ENCODE measurements at places on chromosomes 7 and 10.

- DNase-seq = no peak
Measured at GRCh38 chr7:1085910-1086421, 1.9 kb upstream of the GPER1 start.

- DNase-seq = no peak
Measured at GRCh38 chr10:54708021-54708420, 93.0 kb downstream of the PCDH15 start.

GRCh38 chr7:115005953-115006352 lies 84.1 kb downstream of the MDFIC start:
- no peak for DNase-seq

DNA sequence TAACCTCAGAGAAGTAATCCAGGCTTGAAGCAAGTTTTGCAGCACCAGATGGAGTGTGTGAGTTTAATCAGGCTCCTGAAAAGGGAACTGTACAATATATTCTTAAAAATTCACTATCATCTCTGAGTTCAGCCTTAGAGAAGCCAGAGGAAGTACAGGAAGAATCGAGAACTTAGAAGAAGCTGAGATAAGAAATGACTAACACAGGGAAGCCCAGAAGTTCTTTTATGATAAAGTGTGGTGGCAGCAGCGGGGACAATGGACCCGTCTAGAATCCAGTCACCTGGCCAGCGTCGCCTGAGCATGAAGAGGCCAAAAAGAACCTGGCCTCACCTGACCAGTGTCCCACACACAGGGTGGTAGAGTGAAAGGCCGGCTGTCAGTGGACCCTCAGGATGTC lies 161.0 kb downstream of the USP6NL start:
- DNase-seq = no peak

DNA sequence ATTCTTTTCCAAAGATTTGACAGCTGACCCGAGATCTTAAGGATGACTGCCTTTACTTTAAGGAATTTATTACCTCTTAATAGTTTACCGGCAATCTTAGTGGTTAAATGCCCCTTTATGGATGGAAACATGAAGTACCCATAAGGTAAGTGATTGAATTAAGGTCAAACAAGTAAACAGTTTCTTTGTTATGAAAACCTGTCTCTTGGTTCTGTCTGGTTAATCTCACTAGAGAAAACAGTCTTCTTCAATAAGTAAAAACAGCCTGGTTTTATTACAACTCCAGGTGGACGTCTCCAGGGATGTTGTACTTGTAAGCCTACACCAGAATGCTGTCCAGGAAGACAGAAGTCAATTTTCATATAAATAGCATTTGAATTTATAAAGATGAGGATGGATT lies 161.8 kb upstream of the MTPN start:
- DNase-seq = no peak

DNA sequence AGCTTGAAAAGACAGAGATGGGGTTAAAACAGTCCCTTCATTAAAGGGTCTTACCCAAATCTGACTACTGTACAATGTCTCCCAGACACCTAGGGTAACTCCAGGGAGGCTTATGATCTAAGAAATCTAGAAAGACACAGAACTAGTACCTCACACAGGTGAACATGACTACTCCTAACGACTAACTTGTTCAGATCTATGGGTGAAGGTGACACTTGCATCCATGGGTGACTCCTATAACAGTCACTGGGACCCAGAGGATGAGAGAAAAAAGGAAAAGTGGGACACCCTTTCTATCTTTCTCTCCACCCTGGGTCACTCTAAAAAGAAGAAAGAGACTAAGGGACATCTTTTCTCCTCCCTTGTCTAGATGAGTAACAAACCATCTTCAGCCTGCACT lies 19.2 kb downstream of the AKR1C8 start:
- no peak for DNase-seq

GRCh38 chr10:22712211-22712955 lies 2.0 kb downstream of the PIP4K2A start:
- no peak for DNase-seq

- DNase-seq = no peak
Measured at GRCh38 chr7:20799566-20800366, 13.1 kb upstream of the SP8 start.

DNA sequence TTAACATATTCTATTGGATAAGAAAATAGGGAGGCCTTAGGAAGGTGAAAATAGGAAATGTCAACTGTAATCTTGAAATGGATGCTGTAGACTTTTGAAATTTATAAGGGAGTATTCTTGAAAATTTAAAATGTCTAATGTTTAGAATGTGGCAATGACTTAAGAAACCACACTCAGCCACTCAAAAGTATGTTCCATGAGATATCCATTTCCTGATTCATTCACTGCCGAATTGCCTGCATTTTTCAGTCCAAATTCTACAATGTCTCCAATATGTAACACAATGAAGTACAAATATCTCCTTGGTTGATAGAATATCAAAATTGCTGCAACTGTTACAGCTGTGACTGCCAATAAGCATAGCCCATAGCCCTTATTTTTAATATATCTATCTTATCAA lies 25.9 kb downstream of the PRKG1 start:
- no peak for DNase-seq

DNA sequence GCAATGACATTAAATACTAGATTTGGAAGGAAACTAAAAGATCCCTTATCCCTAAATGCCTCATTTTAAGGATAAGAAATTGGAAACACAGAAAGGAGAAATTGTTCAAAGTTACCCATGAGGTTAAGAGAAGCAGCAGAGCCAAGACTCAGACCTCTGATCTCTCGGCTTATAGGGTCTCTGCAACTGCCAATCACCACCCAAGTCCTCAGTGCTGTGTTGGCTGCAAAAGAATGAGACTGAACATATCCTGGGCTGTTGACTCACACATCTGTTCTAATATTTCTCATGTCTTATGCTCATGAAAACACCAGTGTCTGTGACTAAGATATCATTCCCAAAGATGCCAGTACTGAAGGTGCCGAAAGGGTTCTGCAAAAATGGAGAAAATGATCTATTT lies 153.3 kb downstream of the XPNPEP1 start:
- DNase-seq = no peak

- no peak for DNase-seq
Measured at GRCh38 chr10:79155301-79156081, 86.7 kb downstream of the ZMIZ1 start.

DNA sequence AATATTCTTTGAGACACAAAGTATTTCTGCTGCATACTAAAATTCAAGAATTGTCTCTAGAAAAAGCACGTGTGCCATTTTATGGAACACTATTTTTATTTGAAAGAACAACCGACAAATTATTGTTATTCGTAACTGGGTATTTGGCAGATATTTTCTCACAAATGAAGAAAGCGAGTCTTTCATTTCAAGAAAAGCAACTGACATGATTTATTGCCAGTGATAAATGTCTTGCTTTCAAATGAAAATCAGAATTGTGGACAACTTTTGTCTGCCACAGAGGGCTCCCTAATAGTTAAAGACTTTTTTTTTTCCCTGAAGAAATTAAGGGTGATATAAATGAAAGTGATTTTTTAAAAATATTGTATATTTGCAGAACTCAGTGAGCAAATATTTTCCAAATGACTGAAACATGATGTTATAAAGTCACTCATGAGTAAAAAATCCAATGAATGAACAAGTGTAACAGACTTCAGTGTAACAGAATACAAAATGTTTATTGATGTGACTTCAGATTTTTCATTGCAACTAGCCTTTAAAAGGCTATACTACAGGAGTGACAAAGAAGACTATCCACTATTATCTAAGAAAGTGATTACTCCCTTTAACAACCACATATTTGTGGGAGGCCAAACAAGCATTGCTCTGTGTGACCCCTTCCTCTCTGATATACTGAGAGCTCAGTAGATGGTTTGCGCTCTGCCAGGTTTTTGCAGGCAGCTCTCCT lies 49.0 kb upstream of the SEMA3E start:
- no peak for DNase-seq

DNA sequence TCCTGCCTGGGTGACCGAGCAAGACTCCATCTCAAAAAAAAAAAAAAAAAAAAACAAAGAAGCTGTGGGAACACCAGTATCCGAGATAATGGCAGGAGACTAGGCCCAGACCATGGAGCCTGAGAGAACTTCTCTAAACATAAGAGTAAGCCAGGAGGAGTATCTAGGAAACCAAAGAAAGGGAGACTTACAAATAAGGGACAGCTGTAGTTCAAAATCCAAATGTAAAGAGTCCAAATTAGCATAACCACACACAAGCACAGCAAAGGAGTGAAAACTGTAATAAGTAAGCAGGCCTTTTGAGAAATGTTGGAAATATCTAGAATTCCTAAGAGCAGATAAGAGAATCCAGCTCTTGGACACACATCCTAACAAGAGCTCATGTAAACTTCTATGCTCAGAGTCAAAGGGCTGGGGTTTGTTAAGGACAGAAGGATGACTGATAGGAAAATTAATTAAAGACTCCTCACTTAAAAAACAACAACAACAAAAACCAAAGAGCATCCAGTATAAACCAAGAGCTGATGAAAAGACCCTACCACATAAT lies 15.8 kb downstream of the ZNF25 start:
- DNase-seq = no peak

GRCh38 chr7:154858836-154859537 lies 143.9 kb downstream of the PAXIP1 start:
- no peak for DNase-seq

GRCh38 chr7:93160410-93160809 lies 12.2 kb upstream of the SAMD9L start:
- no peak for DNase-seq

- no peak for DNase-seq
Measured at GRCh38 chr10:30987463-30987862, 44.2 kb downstream of the ZNF438 start.

- no peak for DNase-seq
Measured at GRCh38 chr10:4813496-4813895, 12.5 kb upstream of the AKR1E2 start.

- no peak for DNase-seq
Measured at GRCh38 chr7:27185013-27185853, at the start of gene HOXA11. Gene HOXA11 (minus strand): TSS chr7:27185232. CDS start chr7:27185144, 88 bp downstream.

DNA sequence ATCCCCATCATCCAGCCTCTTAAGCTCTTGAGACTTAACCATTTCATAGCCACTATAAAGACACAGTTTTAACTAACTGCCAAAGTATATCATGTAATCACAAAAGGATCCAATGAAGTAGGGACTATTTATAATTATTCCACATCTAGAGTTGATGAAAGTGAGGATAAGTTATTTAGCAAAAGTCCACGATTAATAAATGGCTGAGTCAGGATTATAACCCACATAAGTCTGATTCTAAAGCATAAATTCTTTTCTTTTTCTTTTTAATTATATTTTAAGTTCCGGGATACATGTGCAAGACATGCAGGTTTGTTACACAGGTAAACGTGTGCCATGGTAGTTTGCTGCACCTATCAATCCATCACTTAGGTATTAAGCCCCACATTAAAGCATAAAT lies 166.1 kb downstream of the PPP1R3A start:
- no peak for DNase-seq

GRCh38 chr10:119522747-119523426 lies 19.6 kb downstream of the RGS10 start:
- no peak for DNase-seq

GRCh38 chr7:131014906-131015656 lies 281.1 kb upstream of the KLF14 start:
- no peak for DNase-seq

DNA sequence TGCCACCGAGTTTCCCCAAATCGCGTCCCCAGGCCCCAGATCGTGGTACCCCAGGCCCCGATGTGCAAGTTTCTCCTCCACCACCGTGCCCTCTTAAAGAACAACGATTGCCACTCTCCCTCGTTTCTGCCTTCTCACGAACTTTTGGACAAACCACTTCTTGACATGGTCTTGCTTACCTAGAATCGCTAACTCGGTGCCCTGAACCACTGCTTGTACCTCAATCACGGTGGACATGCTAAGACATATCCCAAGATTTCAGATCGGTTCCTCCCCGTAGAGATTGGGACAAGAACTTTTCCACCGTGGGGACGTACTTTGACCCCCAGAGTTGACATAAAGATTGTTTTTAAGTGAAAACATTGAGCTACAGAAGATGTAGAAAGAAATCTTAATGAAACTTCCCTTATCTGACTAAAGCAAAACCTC lies 477 bp upstream of the ZC3HAV1 start:
- no peak for DNase-seq

DNA sequence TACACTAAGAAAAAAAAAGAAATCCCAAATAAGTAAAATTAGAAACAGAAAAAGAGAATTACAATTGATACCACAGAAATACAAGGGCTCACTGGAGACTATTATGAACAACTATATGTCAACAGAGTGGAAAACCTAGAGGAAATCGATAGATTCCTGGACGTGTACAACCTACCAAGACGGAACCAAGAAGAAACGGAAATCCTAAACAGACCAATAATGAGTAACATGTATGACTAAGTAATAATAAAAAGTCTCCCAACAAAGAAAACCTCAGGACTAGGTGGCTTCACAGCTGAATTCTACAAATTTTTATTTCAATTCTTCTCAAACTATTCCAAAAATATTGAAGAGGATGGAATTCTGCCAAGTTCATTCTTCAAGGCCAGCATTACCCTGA lies 13.9 kb downstream of the DIP2C start:
- no peak for DNase-seq

- DNase-seq = no peak
Measured at GRCh38 chr10:125442856-125443540, 240.0 kb downstream of the TEX36 start.

DNA sequence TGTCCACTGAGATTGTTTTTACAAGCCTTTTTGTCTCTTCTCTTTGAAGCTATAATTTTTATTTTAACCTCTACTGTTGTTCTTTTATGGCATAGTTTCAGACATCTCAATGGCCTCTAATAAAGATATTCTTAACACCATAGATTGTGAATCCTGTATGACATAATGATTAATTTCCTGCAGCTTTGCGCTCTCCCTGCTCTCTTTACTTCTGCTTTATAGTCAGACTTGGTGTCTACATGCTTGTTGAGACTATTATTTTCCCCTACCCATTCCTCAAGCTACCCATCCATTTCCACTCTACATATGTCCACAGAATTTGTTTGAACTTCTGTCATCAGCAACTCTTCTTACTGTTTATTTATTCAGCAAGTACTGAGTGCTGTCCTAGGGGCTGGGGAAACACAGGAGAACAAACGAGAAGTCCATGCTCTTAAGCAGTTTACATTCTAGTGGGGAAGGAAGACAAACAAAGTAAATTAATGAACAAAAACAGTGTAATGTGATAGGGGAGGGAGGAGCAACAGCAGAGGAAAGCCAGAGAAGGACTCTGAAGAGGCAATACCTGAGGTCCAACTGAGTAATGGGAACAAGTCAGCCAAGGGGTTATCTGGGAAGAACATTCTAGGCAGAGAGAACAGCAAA lies 110.1 kb downstream of the CDK14 start:
- DNase-seq = no peak

- no peak for DNase-seq
Measured at GRCh38 chr7:64314566-64314965, 805 bp downstream of the ZNF736 start.

DNA sequence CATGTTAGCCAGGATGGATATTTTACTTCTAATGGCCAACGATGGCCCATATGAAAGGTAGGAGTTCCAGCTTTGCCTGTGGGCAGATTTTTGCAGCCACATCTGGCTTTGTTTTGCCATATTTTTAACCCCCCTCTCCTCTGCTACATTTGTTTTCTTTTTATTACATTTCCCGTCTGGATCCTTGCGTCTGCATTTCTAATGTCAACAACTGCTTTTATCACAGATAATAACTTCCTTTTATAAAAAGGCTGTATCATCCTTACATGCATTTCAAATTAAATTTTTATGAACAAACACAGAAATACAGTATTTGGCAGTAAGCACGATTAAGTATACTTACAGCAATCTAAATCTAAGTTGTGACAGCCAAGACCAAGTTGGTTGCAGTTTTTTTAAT lies 156.0 kb downstream of the BAMBI start:
- DNase-seq = no peak
